ENCODE measurements at places on chromosomes 4 and X.

GRCh38 chrX:13271511-13271910, 48.3 kb downstream of the ATXN3L start:
- no peak for DNase-seq

DNA sequence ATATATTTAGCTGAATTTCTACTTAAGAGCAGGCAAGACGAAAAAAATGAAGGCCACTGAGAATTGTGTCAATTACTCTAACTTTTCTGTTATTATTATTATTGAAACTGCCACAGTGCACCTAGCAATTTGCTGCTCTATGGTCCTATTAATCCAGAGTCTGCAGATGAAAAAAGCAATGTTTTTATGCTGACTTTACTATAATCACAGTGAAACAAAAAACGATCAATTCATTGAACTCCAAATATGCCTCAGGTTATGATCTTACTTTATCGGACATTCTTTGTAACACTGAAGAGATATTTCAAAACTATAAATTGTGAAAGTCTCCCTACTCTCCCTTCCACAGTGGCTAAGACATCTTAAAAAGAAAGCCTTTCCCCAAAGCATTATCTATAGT, 474.4 kb downstream of the KCNIP4 start:
- no peak for DNase-seq

- no peak for DNase-seq
Observed at GRCh38 chr4:74968456-74969164, 35.7 kb downstream of the PARM1 start.

- DNase-seq, result no peak
Observed at GRCh38 chr4:4549534-4549933, 7.7 kb upstream of the STX18 start.

DNA sequence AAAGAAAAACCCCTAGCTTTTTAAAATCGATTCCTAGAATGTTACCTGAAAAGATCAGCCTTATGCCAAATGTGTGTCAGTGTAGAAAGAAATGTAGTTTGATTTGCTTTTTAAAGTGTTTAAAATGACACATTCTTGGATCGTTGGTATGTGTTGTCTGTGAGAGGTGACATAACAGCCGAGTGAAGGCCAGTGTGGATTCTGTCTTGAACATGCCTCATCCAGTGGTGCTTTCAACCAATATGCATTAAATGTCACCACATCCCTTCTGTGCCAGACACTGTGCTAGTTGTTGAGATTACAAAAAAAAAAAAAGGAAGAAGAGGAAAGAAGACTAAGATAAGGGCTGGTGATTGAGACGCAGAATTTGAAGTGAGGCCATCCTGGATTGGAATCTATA, 994.2 kb upstream of the TENM3 start:
- DNase-seq, result no peak

- no peak for DNase-seq
Observed at GRCh38 chrX:2875798-2876399, 47.2 kb downstream of the GYG2 start.

DNA sequence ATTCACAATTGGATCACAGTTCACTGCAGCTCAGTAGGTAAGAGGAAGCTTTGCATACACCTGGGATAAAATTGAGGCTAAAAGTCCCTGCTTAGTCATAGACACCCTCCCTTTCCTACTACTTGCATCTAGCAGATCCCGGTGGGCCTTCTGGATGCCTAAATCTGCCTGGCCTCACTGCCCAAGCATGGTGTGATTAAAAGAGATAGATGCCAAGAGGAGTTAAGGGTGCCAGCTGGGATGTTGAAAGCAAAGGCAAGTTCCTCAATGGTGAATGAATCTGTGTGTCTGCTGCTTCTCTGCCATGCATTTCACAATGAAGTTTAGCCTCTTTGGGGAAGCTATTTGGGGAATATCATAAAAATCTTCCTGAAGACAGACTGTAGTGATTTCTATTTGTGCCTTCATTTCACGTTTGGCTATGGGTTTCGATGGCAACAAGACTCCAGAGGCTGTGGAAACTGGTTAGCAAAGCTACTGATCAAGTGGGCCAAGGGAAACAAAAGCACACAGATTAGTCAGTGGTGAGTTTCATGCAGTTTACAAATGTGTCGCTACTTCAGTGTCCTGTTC, 534.0 kb downstream of the ANKRD50 start:
- DNase-seq, result no peak

DNA sequence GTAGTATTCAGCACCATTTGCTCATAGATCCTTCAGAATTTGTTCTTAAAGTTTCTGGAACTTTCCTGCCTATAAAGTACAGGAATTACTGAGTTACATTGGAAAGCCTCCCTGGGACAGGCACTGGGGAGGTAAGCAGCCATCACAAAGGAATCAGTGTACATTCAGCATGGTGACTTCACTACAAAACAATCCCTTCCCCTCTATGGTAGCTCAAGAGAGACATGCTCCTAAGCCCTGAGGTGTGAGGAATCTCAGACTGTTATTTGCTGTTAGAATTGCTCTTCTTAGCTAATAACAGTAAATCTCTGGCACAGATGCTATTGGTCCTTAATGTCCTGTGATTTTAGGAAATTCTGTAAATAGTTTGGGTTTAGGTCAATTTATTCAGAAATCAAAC, 1898.0 kb upstream of the PCDH7 start:
- no peak for DNase-seq

- no peak for DNase-seq
Observed at GRCh38 chr4:122711919-122712318, 20.6 kb upstream of the BBS12 start.

DNA sequence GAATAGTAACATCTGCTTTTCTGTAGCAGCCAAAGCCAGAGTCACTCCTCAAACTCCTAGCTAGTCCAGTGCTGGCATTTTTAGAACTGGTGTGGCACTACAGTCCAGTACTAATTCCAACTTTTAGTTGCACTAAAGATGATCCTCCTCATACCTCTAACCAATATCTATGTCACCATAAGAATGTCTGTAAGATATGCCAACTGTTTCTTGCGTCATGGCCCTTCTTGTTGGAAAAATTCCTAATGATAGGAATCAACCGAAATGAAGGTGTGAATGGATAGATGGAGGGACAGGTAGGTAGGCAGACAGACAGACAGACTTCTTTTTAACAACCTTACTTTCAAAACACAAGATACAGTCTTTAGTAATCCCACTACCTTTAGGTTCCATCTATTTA, 74.6 kb upstream of the PRSS48 start:
- DNase-seq, result no peak

DNA sequence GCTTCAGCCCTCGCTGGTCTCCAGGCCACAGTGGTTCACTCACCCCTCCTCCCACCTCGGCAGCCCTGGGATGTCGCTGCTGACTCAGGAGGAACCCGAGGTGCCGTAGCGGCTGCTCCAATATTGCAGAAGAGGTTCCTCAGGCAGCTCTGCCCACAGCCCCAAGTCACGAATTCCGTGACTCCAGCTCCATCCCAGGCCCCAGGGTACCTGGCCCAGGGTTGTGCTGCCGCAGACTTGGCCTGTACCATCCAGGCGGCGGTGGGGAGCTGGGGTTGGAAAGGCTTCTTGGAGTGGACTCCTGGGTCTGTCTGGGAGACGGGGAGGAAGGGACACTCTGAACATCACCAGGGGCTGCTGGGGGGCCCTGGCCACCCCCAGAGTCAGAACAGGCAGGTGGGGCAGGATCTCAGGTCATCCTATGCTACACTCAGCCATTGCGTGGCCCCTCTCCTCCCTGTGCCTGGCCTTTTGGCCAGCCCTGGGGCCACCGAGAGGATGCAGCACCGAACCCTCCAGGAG, 728 bp upstream of the HGFAC start:
- no peak for DNase-seq

GRCh38 chr4:164169591-164169990, 584.3 kb upstream of the SMIM31 start:
- DNase-seq, result no peak

DNA sequence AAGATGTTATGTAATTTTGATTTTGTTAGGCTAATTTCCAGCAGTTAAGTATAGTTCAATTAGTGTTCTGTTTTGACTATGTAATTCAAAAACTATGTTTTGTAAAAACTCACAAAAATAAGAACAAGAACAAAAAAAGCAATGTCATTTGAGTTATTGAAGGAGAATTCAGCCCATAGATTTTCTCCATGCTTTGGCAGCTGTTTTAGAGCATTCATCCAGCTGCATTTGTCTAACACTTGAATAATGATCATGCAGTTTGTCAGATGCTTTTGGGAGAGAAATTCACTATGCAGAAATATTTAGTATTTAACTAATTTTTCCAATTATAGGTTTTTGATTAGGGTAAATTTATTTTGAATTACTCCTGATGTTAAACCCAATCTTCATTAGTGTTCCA, 14.2 kb downstream of the CPE start:
- DNase-seq, result no peak

- no peak for DNase-seq
Observed at GRCh38 chr4:99966692-99967091, 16.6 kb upstream of the H2AZ1 start.

- DNase-seq, result no peak
Observed at GRCh38 chr4:39942507-39942906, 35.2 kb downstream of the PDS5A start.

DNA sequence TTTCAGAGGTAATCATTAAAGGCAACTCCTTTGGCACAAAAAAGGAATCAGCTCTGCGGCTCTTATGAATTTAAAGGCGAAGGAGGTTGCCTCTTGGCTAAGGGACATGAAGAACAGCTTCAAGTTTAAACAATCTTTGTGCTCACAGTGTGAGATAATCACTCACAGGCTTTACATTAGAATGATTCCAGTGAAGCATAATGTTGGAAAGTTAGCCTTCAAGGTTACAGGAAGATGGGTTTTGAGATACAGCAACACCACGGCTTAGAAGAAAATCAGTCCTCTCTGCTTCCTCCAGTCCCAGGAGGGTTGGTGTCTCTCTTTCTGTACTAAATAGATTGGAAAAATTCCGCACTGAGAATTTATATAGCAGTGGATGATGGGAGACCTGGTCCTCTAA, 11.6 kb upstream of the SCD5 start:
- no peak for DNase-seq

- DNase-seq, result no peak
Observed at GRCh38 chr4:26365537-26366150, 44.8 kb downstream of the RBPJ start.

- DNase-seq, result no peak
Observed at GRCh38 chr4:3482707-3483106, 19.6 kb downstream of the DOK7 start.

- no peak for DNase-seq
Observed at GRCh38 chr4:56183344-56183959, 203.8 kb downstream of the AASDH start.
